ENCODE measurements at places on chromosomes 3 and 15.

DNA sequence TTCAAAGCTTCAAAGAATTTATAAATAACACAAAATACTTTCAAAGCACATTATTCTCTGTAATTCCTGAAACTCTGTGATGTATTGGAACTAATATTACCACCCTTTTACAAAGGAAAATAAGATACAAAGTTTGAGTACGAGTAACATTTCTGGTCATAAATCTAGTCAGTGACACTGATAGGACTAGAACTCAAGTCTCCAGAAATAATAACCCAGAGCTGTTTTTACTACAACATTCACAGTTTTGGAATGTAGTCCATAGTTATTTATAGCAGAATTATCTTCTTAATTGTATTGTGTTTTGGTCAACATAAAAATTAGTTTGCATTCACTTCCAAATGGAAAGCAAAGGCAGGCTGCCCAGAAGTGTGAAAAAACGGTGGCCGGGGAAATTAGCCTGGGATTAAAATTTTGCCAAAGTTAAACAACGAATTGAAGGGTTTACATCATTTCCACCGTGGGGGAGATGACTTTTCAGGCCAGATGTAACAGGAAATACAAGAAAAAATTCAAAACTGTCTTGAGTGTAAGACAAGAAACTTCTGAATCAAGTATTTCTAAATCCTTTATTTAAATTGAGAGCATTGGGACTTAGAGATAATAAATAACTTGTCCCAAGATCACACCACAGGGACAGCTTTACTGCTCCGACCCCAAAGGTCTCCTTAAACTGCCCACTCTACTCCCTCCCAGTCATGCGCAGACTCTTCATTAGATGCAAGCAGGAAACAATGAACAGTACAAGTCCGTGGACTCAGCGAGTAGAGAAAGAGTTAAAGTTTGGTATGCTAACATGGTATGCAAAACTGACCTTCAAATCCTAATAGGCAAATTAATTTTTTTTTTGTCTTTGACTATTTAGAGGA lies 74.3 kb upstream of the VGLL4 start:
- DNase-seq = no peak

DNA sequence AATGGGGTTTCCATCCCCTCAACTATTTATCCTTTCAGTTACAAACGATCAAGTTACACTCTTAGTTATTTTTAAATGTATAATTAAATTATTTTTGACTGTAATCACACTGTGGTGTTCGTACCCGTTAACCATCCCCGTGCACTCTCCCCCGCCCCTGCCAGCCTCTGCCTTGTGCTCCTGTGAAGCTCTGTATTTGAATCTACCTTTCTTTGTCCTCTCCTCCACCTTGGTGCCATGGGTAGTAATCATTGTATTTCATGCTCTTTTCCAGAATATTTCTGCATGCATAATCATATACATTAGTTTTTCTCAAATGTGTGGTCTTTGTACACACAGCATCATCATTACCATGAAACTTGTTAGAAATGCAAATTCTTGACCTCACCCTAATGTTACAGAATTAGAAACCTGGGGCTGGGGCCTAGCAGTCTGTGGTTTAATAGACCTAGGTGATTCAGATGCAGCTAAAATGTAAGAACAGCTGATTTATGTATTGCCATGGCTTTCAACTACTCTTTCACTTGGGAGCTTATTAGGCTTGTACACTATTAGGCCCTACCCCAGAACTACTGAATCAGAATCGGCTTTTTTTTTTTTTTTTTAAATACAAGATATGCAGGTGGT lies 91.5 kb downstream of the STT3B start:
- DNase-seq = no peak

DNA sequence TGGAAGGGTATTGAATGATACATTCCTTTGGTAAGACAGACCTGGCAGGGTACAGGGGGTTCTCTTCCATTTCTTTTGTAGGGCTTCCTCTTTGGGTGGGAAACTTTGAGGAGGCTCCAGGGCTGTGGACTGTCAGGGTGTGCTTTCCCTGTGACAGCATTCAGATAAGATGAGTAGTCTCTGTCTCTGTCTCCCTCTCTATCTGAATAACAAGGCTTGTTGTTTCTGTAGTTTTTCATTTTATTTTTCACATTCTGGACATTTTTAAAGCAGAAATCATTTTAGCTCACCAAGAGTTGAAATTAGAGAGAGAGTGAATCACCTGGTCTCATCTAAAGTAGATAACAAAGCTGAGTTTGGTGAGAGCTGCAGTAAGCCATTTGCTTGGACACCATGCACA lies 100.8 kb upstream of the TPM1 start:
- DNase-seq = no peak

DNA sequence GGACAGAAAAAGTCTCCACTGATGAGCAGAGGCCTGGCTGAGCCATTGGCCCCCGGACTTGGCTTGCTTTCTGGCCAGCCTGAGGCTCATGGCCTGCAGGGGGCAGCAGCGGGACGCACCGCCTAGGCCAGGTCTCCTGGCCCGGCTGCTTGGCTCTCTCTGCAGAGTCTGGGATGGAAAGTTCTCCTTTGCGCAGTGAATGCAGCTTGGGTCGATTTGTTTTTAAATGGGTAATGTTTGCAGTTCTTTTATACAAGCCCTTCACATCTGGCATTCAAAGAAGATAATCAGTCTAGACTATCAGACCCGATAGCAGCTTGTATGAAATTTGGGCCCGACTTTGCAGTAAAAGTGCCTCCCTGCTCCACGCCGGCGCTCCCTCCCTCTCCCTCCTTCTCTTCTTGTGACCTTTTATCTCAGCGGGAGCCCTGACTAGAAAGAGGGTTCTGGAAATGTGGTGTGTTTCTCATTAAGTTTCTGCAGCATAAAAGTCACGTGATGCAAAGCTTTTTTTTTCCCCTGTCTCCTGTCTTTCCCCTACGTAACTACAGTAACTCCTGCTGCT lies 59.9 kb downstream of the ZNF621 start:
- peak; percentile 39 for DNase-seq

- DNase-seq = peak; percentile 18
Observed at GRCh38 chr15:23035964-23036566, 3.3 kb downstream of the TUBGCP5 start.

DNA sequence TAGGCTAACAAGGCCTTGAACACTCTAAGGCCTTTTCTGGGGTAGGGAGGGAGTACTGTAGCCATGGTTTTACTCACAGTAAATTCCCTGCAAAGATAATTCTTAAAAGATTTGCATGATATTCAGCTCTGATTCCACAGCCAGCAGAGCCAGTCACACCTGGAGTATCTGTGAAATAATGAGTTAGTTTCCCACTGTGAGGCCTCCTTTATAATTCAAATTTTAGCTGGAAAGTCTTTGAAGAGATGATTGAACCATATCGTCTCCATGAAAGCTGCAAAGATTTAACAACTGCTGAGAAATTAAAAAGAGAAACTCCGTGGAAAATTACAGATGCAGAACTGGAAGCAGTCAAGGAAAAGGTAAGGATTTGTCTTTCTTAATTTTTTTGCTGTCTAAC lies 32.3 kb upstream of the DUT start:
- DNase-seq = no peak

DNA sequence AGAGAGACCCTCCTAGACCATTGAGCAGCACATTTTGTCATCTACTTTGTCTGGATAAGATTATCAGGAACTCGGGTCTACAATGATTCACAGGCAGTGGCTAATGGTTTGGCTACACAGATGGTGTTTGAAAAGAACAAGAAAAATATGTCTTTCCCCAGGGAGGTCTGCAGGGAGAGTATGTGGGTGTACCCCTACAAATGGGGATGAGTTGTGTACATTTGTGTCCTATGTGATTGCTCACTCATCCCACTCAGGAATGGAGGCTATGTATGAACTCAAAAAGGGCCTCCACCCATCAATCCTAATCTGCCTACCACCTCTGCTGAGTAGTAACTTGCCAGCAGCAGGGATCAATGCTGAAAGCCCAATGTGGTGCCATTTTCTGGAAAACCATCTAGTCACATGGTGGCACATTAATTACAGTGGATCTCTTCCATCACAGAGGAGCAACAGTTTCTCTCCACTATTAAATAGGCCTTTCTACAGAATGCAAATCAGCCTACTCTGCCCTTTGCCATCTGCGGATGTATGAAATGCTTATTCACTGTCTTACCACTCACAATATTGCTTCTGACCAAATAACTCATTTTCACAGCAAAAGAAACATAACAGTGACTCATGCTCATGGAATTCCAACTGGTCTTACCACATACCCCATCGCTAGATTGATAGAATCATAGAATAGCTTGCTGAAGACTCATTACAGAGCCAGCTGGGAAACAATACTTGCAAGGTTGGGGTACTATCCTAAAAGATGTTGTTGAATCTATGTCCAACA lies 48.3 kb upstream of the TRIM42 start:
- no peak for DNase-seq

DNA sequence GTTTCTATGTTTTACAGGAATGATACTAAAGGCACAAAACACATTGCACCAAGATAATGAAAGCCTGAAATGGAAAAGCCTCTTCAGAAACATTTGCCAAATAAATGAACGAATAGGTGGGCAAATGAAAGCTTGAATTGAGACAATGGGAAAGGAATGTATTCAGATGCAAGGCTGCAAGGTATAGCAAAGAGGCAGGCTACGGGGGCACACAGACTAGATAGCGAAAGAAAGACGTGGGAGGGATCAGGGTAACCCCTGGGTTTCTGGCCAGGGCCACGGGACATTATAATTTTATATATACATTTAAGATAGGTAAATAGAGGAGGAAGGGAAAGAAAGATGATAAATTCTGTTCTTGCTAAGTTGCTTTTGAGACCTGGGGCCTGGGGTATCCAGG lies 95.9 kb upstream of the NLGN1 start:
- DNase-seq = no peak

GRCh38 chr15:35724626-35725025 lies 178.7 kb upstream of the DPH6 start:
- DNase-seq = no peak

GRCh38 chr3:30112902-30113484 lies 493.4 kb upstream of the TGFBR2 start:
- no peak for DNase-seq

DNA sequence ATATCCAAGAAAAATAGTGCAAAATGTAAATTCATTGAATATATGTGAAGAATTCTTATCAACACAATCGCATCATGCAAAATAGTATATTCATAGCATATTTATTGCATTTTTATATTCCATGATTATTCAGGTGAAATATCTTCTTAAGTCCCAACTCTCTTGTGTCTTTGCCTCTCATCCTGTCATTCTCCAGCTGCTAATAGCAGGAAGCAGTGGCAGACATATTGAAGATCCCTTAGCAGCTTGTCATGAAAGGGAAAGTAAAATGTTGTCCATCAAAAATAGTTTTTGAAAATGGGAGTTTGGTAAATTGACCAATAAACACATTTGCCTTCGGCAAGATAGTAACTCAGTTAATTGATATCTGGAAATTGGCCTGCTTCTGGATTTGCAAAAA lies 265.3 kb upstream of the TGFBR2 start:
- no peak for DNase-seq

GRCh38 chr15:86135041-86135440 lies 55.4 kb downstream of the AGBL1 start:
- DNase-seq = no peak

Measured in NK-92 treated with Interleukin-12 subunit alpha and Interleukin-12 subunit beta, amount 100 ng/mL, for 24 hours (cell line).